ENCODE measurements at places on chromosomes 11 and 22. TPM values are rescaled to one million over a fixed set of nuclear protein-coding genes. Genes with fewer than 3 reads are reported as not detected.

DNA sequence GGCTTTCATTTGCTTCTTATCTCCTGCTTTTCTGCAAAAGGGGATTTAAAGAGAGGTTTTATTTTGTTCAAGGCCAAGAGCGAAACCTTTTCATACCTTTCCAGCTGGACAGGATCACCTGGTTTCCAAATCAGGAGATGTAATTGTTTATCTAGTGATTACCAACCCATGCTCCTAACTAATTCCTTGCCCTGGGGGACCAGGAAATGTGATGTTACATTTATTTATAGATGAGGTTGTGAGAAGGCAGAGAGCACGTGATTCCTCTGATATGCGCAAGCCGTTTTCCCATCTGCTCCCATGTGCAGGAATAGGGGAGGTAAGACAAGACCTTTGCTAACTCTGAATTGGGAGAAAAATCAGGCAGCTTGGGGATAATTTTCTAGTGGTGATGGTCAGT, 507.2 kb upstream of the LARGE1 start:
- no peak for DNase-seq

GRCh38 chr11:131446590-131447275, 76.3 kb downstream of the NTM start:
- no peak for DNase-seq

- no peak for DNase-seq
Measured at GRCh38 chr11:66116576-66117361, 46.7 kb downstream of the PACS1 start.

DNA sequence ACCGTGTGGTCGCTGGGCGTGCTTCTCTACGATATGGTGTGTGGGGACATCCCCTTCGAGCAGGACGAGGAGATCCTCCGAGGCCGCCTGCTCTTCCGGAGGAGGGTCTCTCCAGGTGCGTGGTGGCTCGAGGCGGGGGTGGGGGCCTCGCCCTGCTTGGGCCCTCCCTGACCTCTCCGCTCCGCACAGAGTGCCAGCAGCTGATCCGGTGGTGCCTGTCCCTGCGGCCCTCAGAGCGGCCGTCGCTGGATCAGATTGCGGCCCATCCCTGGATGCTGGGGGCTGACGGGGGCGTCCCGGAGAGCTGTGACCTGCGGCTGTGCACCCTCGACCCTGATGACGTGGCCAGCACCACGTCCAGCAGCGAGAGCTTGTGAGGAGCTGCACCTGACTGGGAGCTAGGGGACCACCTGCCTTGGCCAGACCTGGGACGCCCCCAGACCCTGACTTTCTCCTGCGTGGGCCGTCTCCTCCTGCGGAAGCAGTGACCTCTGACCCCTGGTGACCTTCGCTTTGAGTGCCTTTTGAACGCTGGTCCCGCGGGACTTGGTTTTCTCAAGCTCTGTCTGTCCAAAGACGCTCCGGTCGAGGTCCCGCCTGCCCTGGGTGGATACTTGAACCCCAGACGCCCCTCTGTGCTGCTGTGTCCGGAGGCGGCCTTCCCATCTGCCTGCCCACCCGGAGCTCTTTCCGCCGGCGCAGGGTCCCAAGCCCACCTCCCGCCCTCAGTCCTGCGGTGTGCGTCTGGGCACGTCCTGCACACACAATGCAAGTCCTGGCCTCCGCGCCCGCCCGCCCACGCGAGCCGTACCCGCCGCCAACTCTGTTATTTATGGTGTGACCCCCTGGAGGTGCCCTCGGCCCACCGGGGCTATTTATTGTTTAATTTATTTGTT, 2.4 kb downstream of the PIM3 start:
- DNase-seq: no peak

DNA sequence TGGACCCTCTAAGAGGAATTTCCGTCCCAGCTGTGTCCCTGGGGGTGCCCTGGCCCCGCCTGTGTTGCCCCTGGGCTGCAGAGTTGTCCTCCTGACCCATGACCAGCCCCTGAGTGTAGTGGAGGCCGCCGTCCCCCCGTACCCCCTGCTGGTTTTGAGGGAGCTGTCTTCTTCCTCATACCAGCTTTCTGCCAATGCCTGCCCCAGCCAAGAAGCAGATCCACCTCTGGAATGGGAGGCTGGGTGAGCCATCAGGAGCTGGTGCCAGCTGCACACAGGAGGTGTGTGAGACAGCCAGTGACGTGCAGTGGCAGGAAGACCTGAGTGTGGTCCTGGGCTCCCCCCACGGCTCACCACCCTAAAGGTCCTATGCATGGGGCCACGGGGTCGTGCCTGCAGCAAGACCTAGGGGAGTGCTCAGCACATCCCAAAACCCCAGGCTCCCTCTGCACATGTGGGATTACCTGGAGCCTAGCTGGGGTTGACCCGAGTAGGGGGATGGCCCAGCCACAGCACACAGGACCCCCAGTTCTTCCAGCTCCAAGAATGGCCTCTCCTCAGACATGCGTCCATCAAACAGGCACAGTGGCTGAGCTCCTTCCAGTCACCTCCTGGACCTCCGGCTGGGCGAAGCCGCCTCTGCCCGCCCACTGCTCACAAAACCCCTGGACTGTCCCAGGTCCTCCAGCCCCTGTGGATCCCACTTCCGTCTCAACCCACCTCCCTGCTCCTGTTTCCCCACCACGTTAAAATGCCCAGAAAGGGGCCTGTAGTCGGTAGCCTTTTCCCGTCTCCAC, 647.6 kb downstream of the BRD1 start:
- DNase-seq: no peak

DNA sequence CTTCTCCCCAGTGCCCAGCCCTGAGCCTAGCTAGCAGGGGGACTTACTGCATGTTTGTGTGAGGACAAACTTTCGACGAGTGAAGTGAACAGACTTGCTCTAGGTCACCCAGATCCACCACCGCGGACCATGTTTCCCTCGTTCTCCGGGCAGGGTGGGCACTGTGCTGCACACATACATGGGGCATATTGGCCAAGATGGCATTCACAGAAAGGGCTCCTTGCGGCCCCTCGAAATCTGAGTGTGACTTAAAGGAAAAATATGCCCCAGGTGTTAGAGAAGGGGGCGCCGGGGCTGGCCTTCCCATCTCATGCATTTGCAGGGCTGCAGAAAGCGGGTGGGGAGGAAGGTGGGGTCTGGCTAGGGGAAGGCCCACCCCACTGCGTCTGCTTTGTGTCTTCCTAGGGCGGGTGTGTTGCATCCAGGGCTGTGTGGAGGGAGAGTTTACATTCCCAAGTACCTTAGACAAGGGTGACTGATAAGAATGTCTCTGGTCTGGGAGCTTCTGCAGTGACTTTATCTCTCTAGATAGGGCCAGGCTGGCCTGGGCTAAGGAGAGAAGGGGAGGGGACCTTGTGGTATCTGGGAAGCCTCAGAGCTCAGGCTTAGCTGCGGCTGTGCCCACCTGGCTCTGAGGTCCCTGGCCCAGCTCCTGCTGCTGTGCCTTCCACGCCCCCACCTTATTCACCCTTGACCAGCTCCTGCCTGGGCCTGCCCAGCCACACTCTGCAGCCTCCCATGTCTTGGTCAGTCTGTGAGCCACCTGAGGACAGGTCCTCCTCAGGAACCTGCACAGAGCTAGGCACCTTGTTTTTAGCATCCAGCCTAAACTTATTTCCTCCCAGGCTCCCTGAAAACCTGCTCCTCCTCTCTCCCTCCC, 45.8 kb downstream of the LRRC32 start:
- no peak for DNase-seq

DNA sequence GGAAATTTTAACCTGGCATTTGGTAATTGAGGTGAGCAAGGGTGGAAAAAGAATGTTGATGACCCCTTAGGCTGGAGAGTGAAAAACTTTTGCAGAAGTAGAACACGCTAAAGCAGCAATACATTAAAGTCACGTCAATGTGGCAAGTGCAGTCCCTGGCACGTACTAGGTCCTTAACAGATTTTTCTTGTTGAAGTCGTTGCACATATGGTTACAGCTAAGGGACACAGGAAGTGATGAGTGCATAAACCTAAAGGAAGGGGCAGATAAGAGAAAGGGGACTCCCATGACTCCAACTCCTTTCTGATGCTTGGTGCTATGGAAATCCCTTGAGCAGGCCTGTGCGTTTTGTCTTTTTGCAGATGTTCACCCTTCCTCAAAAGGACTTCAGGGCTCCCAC, 1.2 kb downstream of the ACCS start:
- DNase-seq: no peak

- no peak for DNase-seq
Measured at GRCh38 chr22:34877506-34877905, 188.5 kb upstream of the ISX start.

- no peak for DNase-seq
Measured at GRCh38 chr11:69705901-69706787, 2.3 kb upstream of the FGF19 start.

GRCh38 chr11:10038521-10039302, 255.3 kb downstream of the SBF2 start:
- DNase-seq: no peak

GRCh38 chr11:99739464-99740089, 718.8 kb downstream of the CNTN5 start:
- peak; percentile 22 for DNase-seq

DNA sequence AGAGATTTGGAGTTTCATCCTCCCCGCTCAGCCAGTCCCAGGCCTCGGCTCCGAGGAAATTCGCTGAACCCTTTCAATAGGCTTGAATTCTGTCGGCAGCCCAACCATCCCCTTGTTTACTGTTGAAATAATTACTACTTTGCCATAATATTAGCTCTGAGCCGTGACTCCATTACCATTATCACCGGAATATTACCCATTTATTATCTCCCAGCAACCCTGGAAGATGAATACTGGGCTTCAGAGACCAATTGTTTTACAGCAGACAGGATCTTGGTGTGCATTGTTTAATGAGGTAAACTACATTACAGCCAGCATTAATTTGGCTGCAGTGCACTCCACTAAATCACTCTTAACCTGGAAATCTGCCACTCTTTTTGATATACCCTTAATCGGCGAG, 867.4 kb downstream of the NTM start:
- DNase-seq: no peak

- DNase-seq: no peak
Measured at GRCh38 chr22:23470811-23471389, 109.2 kb downstream of the IGLL1 start.

- no peak for DNase-seq
Measured at GRCh38 chr11:74462631-74463030, 4.7 kb downstream of the KCNE3 start.

DNA sequence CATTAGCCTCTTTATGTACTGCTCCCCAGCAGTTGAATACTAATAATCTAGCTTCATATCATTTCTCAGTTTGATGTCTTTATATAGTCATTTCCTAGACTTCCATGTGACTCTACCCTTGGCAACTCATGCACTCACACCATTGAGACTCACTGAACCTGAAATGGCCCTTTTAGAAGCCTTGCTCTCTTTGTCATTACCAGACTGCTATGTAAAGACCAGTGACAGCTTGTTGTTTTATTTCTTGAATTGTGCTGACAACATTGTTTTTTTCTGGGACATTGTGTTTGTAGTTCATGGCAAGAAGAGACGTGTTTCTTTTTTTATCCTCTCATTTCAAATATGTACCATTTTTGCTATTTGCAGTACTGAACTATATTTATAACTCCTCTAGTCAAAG, 256.5 kb downstream of the CNTN5 start:
- DNase-seq: no peak

- no peak for DNase-seq
Measured at GRCh38 chr22:49999063-49999945, 13.3 kb downstream of the IL17REL start.

DNA sequence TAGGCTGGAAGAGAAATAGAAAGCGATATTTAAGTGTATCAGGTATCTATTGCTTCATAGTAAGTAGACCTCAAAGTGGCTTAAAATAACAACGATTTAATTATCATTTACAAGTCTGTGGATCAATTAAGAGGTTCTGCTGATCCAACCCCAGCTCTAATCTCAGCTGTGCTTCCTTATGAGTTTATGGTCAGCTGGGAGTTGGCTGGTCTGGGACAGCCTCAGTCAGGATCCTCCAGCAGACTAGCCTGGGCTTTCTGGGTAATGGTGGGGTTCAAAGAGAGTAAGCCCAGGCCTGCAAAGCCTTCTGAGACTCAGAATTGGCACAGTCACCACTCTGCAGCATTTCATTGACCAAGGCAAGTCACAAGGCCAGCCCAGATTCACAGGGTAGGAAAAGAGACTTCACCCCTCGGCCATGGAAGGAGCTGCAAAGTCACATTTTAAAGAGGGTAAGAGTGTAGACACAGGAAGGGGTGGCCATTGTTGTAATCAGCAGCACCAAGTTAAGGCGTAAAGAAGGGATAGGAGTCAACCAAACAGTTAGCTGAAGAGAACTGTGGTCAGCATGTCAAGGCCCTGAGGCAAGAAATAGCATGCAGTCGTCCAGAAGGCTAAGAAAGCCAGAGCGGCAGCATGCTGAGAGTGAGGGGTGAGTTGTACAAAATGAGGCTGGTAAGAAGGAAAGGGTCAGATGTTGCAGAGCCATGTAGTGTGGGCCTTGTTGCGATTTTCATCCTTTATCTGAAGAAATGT, 168.2 kb downstream of the ETS1 start:
- no peak for DNase-seq

GRCh38 chr11:66277471-66278362, at the start of gene CNIH2:
CNIH2 (plus strand) TSS chr11:66278175; CDS start chr11:66278457, 282 bp downstream.
- DNase-seq: no peak

- peak; percentile 56 for DNase-seq
Measured at GRCh38 chr22:27220339-27220738, 563.0 kb downstream of the MIAT start.

GRCh38 chr22:44396021-44396726, 83.4 kb upstream of the SHISAL1 start:
- no peak for DNase-seq

GRCh38 chr11:19370100-19370861, 129.5 kb upstream of the E2F8 start:
- peak; percentile 46 for DNase-seq

DNA sequence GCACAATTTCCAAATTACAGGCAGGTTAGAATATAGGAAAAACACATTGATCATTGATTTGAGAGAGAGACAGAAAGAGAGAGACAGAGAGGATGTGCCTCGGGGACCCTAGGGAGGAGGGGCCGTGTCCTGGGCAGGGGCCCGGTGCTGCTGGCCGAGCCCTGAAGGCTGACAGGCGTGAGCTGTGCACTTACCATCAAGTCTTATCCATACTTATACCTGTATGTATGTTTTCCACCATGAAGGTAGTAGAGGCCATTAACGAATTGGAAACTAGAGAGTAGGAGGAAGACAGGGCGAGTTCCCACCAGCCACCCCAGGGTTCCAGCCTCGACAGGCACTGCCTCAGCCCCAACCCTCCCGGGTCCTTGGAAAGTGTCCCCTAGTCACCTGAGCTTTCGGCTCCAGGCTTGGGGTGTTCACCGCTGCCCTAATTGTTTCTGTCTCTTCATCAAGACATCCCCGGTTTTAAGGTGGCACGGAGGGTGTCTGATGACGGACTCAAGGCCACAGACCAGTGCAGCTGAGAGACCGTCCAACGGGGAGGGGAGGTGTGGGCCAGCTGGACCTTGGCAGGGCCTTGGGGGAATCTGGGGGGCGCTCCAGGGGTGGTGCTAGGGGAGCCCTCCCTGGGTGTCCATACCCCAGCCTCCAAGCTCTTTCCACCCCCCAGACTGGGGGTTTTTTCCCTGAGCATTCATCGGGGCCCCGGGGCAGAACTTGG, 431.3 kb downstream of the TBC1D22A start:
- DNase-seq: no peak

SEC14L6 gene
- total RNA-seq: not detected

APOA5 gene
- total RNA-seq: not detected

MB gene
- 3.9 TPM for total RNA-seq

OR9Q2 gene
- not detected for total RNA-seq

RTCB gene
- total RNA-seq: 107 TPM

BID gene
- 72.4 TPM for total RNA-seq

ADAMTS8 gene
- total RNA-seq: not detected

BDNF gene
- total RNA-seq: 12.7 TPM

NXPE2 gene
- total RNA-seq: not detected

C22orf42 gene
- total RNA-seq: not detected

MCAT gene
- 18.0 TPM for total RNA-seq

RASGRP2 gene
- 0.07 TPM for total RNA-seq

LAYN gene
- total RNA-seq: 160 TPM

TIGD3 gene
- total RNA-seq: 2.0 TPM

ROM1 gene
- total RNA-seq: 3.4 TPM

CHCHD10 gene
- total RNA-seq: 17.3 TPM
